Activated naive CD8-positive, alpha-beta T cell treated with anti-CD3 and anti-CD28 coated beads, Interleukin-2, amount 10 ng/mL, durations not matched to agents 7 days and 5 days (primary cell): ENCODE measurements at places on chromosomes 12 and 14.

- DNase-seq, result no peak
Measured at GRCh38 chr12:48034835-48035805, 30.8 kb upstream of the COL2A1 start.

DNA sequence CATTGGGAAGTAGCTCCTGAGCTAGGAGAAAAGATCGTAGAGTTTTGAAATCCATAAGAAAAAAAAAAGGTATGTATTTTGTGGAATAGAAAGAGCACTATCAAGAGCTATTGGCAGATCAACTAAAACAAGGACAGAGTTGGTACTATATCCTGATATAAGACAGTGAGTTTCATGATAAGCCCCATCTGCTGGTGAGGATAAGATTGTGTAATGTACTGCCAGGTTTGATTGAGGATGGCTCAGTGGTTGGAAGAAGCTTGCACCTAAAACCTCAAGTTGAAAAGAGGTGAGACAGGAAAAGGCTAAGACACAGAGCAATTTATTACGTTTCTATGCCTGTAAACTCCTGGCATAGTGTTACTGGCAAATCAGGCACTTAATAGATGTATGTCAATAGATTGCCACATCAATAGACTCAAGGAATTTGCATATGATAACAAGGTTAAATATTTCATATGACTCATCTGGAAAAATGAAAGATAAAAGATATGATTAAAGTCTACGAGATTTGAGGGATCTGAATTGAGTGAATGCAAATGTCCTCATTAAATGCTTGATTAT lies 525.6 kb downstream of the FLRT2 start:
- DNase-seq, result no peak

DNA sequence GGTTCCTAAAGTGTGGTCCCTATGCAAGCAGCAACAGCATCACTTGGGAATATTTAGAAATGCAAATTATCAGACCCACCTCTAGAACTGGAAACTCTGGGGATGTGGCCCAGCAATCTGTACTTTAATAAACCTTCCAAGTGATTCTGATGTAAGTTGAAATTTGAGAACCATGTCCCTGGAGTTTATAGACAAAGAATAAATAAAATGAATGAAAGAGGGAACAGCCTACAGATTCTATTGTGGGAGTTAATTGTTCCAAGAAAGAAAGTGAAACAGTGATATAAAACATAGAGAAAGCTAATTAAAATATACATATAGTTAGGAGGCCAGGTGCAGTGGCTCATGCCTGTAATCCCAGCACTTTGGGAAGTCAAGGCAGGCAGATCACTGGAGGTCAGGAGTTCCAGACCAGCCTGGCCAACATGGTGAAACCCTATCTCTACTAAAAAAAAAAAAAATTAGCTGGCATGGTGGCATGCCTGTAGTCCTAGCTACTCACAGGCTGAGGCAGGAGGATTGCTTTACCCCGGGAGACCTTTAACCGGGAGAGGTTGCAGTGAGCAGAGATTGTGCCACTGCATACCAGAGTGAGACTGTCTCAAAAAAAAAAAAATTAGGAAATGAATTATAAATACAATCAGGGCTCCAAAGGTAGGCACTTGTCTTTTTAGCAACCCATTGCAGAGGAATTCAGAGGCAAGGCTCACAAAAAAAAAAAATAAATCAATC lies 507.5 kb downstream of the NAV3 start:
- no peak for DNase-seq

- DNase-seq, result no peak
Measured at GRCh38 chr14:101972126-101972866, 7.9 kb downstream of the DYNC1H1 start.

- DNase-seq, result peak; percentile 56
Measured at GRCh38 chr14:104689881-104690711, 678 bp downstream of the INF2 start.

GRCh38 chr14:90659156-90659555 lies 157.1 kb downstream of the TTC7B start:
- DNase-seq, result no peak

DNA sequence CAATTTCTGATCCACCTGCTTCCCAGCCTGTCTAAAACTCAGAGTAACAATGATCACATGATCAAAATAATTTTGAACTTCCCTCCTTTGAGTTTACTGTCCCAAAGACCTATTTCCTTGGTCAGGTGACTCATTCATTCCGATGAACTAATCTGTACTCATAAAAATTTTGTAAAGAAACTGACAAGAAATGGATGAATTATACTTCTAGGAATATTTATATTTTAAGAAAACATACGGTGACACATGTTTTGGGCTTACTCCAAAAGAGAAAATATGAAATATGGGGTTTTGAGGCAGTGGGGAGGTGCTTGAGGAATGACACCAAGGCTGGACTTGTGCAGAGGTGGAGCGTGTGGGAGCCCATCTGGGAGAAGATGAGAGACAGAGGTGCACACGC lies 42.0 kb downstream of the GUCY2C start:
- no peak for DNase-seq

GRCh38 chr14:70665448-70666360 lies 24.0 kb downstream of the TTC9 start:
- no peak for DNase-seq

- no peak for DNase-seq
Measured at GRCh38 chr14:77064521-77065178, 33.4 kb upstream of the CIPC start.

DNA sequence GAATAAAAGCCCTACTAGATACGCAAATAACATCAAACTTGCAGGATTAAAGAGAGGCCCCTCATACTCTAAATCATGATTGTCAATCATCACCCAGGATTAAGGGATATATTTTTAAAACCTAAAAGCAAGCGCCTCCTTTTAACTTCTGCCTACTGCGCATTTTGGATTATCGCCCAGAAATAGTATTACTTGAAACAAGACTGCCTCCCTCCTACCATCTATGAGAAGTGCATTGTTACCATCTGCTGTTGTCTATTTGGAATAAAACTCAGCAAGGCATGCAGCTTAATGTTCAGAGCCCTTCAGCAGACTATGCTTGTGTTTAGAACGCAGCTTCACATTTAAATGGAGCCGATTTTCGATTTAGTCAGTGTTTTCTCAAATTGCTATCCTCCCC lies 79.6 kb downstream of the EXOC5 start:
- no peak for DNase-seq

DNA sequence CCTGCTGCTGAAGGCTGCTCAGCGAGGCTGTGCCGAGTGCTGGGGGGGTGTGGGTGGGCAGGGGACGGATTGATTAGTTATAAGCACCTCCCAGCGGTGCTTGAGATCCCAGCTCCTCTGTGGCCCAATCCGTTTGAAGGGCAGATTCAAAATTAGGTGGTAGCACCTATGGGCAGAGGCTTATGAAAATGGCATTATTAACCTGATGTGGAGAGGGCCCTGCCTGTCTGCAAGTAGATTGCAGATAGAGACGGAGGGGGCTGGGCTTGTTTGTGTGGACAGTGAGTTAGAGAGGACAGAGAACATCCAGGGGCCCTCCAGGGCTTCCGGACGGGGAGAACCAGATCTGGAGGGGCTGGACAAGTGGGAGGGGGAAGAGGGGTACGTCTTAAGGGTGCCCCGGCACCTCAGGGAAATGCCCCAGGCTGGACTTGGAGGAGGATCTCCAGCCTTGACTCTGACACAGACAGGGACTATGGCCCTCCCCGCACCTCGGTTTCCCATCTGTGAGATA lies at the start of gene RTL1:
TSS of gene RTL1 (minus strand) at position 51 of the 514 bp plus-strand sequence. CDS start 18,934 bp downstream, outside the sequence.
- no peak for DNase-seq

DNA sequence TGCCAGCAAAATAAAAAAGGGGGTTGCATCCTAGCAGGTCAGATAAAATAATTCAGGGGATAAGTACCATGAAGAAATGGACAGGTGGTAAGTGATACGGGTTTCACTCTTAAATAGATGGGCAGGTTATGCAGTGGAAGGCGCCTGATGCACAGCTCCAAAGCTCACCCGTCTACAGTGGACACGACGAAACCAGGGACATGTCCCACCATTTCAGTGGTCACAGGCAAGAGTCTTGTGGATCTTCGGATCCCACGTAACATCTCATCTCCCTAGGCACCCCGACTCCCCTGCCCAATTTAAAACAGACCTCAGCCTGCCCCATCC lies 60.5 kb downstream of the DDX51 start:
- no peak for DNase-seq

- DNase-seq, result no peak
Measured at GRCh38 chr14:32166029-32166428, 35.8 kb upstream of the RNU6-7 start.

DNA sequence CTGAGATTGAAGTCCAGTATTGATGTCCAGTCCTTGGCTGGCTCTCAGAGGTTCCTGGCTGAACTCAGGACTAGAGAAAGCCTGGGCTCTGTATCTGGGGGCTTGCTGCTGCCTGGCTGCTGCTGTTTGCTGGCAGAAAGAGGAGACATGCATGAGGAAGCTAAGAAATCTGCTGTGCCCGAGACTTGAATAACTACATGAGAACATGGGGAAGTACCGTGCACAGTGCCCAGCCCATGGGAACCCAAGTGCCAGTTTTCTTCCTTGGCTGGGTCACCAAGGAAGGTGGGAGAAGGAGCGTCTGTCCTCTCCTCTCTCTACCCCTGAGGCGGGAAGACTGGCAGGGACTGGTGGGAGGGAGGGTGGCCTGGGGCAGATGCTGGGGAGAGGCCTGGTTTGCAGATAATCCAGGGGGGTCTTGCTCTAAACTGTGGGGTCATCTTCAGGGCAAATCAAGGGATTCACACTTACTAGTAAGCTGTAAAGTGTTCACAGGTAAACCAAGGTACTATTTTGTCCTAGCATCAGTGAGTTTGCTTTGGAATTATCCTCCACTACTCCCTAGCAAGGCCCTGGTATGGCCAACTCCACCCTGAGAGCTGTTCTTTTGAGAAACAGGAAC lies 13.8 kb upstream of the ZFP36L1 start:
- no peak for DNase-seq

DNA sequence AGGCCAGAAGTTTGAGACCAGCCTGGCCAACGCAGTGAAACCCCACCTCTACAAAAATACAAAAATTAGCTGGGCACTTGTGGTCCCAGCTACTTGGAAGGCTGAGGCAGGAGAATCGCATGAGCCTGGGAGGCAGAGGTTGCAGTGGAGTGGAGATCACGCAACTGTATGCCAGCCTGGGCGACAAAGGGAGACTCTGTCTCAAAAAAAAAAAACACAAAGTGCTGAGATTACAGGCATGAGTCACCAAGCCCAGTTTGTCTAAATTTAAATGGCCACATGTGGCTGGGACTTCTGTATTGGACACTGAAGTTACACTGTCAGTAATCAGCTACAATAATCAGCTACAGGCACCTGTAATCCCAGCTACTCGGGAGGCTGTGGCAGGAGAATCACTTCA lies 100.9 kb upstream of the AEBP2 start:
- DNase-seq, result no peak

DNA sequence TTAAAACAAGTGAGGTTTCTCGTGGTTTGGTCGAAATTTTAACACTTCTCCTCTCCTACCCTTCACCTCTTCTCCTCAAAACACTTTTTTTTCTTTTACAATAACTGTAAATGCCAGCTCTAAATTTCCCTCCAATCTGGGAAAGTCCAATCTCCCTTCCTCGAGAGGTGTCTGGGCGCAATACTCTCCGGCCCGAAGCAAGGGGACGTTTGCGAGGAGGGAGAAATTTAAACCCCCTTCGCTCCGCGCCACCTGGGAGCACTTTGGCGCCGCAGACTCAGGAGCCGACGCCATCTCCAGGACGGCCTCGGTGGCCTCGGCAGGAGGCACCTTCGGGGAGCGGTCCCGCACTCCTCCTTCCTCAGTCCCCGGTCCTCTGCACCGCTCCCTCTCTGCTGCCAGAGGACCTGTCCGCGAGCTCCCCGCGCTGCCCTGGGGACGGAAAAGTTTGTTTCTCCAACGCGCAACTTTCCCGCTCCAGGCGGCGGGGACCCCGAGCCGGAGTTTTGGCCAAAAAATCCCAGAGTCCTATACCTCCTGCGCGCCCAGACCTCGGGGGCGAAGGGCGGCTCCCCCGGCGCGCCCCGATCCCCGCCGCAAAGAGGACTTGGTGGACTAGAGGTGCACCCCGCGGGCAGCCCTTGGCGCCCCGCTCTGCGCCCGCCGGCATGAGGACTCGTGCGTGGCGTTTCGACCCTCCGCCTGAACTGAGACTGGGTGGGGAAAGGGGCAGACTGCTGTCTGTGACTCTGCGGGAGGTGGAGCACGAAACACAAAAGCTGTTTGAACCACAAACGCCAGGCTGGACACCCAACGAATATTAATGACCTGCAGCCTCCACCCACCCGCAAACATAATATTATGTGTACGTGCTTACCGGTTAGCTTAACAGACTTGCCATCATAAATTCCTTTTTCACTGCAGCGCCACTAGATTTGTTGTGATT lies 95.2 kb upstream of the HMGA2 start:
- DNase-seq, result peak; percentile 31

- DNase-seq, result no peak
Measured at GRCh38 chr12:15863984-15864383, 18.2 kb upstream of the STRAP start.

GRCh38 chr14:102500158-102500662 lies 9.4 kb downstream of the ANKRD9 start:
- no peak for DNase-seq
